ENCODE measurements at places on chromosomes 12 and 14.

DNA sequence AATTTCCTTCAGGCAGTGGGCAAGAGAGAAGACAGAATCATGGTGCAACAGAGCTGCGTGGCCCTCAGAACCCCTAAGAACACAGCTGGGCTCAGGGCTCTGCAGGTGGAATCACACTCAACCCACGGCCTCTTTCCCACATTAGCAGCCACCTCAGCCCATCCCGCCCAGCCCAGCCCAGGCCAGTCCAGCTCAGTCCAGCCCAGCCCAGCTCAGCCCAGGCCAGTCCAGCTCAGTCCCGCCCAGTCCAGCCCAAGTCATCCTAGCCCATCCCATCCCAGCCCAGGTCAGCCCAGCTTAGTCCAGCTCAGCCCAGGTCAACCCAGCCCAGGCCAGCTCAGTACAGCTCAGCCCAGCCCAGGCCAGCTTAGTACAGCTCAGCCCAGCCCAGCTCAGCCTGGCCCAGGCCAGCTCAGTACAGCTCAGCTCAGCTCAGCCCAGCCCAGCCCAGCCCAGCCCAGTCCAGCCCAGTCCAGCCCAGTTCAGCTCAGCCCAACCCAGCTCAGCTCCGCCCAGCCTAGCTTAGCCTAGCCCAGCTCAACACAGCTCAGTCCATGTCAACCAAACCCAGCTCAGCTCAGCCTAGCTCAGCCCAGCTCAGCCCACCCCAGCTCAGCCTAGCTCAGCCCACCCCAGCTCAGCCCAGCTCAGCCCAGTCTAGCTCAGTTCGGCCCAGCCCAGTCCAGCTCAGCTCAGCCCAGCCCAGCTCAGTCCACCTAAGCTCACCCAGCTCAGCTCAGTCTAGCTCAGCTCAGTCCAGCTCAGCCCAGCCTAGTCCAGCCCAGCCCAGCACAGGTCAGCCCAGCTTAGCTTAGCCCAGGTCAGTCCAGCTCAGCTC is 183.1 kb downstream of the TMEM121 start:
- no peak for DNase-seq

GRCh38 chr12:90036637-90037036 is 328.0 kb upstream of the ATP2B1 start:
- no peak for DNase-seq

GRCh38 chr12:92942905-92943304 is 13.8 kb upstream of the EEA1 start:
- no peak for DNase-seq

GRCh38 chr12:61993734-61994345 is 266.4 kb upstream of the USP15 start:
- DNase-seq, result no peak

- DNase-seq, result no peak
Measured at GRCh38 chr12:42625611-42626010, 36.1 kb upstream of the PRICKLE1 start.

- no peak for DNase-seq
Measured at GRCh38 chr14:88934351-88934806, 109.9 kb downstream of the TTC8 start.

DNA sequence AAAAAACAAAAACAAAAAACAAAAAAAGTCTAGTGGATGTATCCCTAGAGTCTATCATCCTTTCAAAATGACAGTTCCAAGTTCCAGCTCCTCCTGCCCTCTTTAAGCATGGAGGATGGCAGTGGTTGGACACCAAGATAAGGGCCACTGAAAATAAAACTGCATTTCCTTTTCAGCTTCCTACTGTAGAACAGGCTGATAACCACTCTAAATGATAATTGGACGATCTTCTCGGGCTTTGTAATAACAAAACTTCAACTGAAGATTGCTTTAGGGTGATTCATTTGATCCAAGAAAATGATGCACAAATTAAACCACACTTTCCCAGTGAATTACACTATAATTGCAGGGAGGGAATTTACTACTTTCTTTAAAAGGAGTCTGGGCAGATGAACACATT is 42.2 kb upstream of the CRACR2A start:
- DNase-seq, result no peak

DNA sequence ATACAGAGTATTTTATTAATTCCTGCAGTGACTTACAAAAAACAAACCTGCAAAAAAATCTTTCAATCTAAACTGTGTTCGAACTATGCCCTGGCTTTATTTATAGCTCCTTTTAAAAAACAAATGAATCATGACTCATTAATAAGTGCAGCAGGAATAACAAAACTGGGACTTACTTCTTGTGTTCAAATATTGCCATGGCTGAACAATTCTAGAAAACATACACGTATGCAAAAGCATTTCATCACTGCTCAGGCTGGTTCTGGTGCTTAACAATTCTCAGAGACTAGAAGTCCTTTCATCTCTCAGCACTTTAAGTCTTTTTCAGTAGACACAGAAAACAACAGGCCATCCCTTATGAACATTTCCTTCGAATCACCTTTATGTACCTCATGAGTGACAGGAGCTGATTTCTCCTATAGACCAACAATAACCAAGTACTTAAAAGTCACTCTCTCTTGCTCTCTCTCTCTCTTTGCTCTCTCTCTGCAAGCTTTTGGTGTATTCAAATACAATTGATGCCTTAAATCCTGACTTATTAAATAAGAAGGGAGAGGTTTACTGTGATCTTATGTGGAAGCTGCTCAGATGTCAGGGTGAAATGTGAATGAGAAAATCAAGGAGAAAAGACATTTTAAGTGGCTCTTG is 268.8 kb downstream of the TTC8 start:
- DNase-seq, result no peak

Measured in GM18507 (cell line).